ENCODE measurements at places on chromosomes 1 and 21.

GRCh38 chr1:154095456-154096060 lies 59.3 kb downstream of the NUP210L start:
- no peak overlapping the region for H3K27ac ChIP-seq
- H3K36me3 ChIP-seq = no peaks in the 10 kb centered on the region
- DNase-seq = no peak
- H3K4me1 ChIP-seq = no peaks in the 10 kb centered on the region
- H3K27me3 ChIP-seq = no peaks in the 10 kb centered on the region
- no peak overlapping the region for H3K4me3 ChIP-seq

DNA sequence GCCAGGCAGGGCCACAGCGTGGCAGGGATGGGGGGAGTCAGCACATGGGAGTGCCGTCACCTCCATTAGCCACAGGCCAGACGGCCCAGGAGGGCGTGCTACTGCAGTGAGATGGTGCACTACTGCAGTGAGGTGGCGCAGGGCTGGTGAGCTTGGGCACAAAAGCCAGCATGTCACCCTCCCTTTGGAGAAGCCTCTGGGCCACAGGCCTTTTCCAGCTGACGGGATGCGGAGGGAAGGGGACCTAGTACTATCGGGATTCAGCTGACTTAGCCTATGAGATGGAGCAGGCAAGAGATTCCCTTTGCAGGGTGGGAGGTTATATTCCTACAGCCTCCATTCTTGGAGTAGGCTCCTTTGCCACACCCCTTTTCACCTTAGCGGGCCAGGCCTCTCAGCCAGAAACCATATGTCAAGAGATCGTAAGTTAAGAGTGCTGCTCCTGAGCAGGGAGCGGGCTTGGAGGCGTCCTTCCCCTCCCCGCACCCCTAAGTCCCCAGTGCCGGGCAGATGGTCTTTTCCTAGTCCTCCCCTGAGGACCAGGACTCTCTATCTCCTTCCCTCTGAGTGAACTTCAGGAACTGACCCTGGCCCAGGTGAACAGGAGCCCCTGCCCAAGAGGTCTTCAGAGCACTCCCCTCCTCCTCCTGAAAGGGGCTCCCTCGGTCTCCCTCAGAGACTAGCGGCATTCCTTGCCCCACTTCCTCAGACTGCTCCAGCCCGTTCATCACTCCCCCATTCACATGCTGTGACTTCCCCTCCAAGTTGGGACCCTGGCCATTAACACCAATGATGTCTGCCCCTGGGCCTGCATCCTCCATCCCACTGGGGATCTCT lies 8.2 kb downstream of the NES start:
- no peak for DNase-seq
- H3K36me3 ChIP-seq = no peaks in the 10 kb centered on the region

- no peaks in the 10 kb centered on the region for H3K36me3 ChIP-seq
- peaks cover 6% of the 10 kb centered on the region for H3K4me1 ChIP-seq
- peaks cover 7% of the 10 kb centered on the region for H3K27me3 ChIP-seq
- no peak overlapping the region for H3K27ac ChIP-seq
- no peak overlapping the region for H3K4me3 ChIP-seq
- no peak for DNase-seq
These were observed 139.8 kb upstream of the SPATA6 start for GRCh38 chr1:48611841-48612240.

- no peak for DNase-seq
- H3K27ac ChIP-seq = no peak overlapping the region
- no peaks in the 10 kb centered on the region for H3K36me3 ChIP-seq
- peaks cover 5% of the 10 kb centered on the region for H3K4me1 ChIP-seq
- no peaks in the 10 kb centered on the region for H3K27me3 ChIP-seq
- H3K4me3 ChIP-seq = no peak overlapping the region
These were observed 4.5 kb downstream of the TMCC2 start for GRCh38 chr1:205232127-205232820.

- peaks cover 30% of the 10 kb centered on the region for H3K4me1 ChIP-seq
- no peak overlapping the region for H3K27ac ChIP-seq
- no peaks in the 10 kb centered on the region for H3K36me3 ChIP-seq
- H3K4me3 ChIP-seq = no peak overlapping the region
- DNase-seq = no peak
- no peaks in the 10 kb centered on the region for H3K27me3 ChIP-seq
These were observed 1.8 kb downstream of the OBSCN start for GRCh38 chr1:228209657-228210056.

- H3K27me3 ChIP-seq = no peaks in the 10 kb centered on the region
- no peaks in the 10 kb centered on the region for H3K36me3 ChIP-seq
- DNase-seq = peak; percentile 70
- H3K4me1 ChIP-seq = peaks cover 59% of the 10 kb centered on the region
- no peak overlapping the region for H3K4me3 ChIP-seq
- H3K27ac ChIP-seq = peak overlapping the region; percentile 61
These were observed 55.8 kb downstream of the SLC45A1 start for GRCh38 chr1:8373581-8374241.

GRCh38 chr1:3115275-3116149 lies 46.5 kb downstream of the PRDM16 start:
- peak; percentile 38 for DNase-seq
- H3K4me1 ChIP-seq = peaks cover 7% of the 10 kb centered on the region
- H3K36me3 ChIP-seq = no peaks in the 10 kb centered on the region
- H3K4me3 ChIP-seq = no peak overlapping the region
- no peak overlapping the region for H3K27ac ChIP-seq

- H3K4me1 ChIP-seq = no peaks in the 10 kb centered on the region
- H3K36me3 ChIP-seq = no peaks in the 10 kb centered on the region
- DNase-seq = no peak
- no peak overlapping the region for H3K27ac ChIP-seq
These were observed 45.9 kb downstream of the SYT14 start for GRCh38 chr1:209983953-209984352.

DNA sequence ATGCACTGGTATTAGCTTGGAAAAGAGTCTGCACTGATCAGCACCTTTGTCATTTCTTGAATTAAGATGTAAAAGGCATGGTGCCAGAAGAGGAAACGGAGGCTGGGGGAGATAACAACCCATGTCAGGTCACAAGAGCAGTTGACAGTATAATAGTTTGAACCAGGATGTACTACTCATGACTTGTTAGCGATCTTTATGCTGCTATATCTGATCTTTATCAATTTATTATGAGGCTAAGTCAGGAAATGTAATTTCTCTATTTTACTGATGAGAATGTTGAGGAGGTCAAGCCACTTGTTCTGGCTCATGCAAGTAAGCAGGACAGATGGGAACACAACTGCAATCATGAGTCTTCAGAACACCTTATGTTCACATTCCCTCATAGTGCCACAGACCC lies 41.4 kb downstream of the RGS5 start:
- H3K4me3 ChIP-seq = no peak overlapping the region
- H3K27me3 ChIP-seq = no peaks in the 10 kb centered on the region
- H3K36me3 ChIP-seq = no peaks in the 10 kb centered on the region
- DNase-seq = no peak
- no peaks in the 10 kb centered on the region for H3K4me1 ChIP-seq
- no peak overlapping the region for H3K27ac ChIP-seq

DNA sequence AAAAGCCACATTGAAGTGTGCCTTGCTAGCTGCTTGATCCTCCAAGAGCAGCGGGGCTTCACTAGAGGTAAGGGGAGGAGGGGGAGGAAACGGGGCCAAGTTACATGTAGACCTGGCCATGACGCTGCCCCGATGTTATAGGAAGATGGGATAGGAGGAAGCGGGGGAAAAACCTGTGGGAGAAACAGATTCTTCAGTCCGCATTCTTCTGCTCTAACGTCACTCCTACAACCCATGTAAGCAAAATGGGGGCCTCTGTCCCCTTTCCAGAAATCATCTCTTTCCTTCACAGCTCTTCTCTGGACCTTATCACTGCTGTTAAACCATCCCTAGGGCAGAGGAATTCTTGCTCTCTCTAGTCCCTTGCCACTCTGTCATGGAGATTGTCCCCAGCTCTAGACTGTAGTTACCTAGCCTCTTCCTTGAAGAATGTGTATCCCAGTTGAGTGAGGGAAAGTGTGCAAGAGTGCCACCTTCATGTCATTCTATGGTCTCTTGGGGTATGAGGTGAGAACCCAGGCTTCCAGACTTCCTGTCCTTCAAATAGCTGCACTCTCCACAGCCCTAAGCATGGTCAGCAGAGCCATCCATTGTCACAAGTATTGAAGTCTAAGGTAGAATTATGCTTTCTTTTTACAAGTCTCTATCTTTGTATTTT lies 11.4 kb downstream of the PLEKHO1 start:
- H3K4me3 ChIP-seq = no peak overlapping the region
- H3K27me3 ChIP-seq = no peaks in the 10 kb centered on the region
- DNase-seq = no peak
- peak overlapping the region; percentile 95 for H3K27ac ChIP-seq

- no peak overlapping the region for H3K4me3 ChIP-seq
- H3K36me3 ChIP-seq = no peaks in the 10 kb centered on the region
- no peak overlapping the region for H3K27ac ChIP-seq
- no peak for DNase-seq
These were observed 28.2 kb upstream of the SLC30A1 start for GRCh38 chr1:211606914-211607753.

DNA sequence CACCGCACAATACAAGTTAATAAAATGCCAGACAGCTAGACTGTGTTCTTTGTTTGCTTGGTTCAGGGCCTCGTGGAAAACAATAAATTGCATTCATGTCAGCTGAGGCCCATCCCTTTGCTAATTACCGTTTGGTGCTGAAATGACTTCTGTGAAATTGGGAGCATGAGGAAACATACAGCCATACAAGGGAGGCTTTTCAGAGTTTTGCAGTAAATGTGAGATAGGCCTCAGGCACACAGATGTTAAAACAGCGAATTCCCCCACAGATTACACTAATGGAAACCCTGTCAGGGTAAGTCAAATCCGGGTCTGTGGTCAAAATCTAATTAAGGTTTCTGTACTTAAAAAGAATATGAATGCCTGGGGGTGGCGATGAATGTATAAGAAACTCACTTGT lies 173.5 kb upstream of the LMO4 start:
- H3K4me3 ChIP-seq = no peak overlapping the region
- H3K27me3 ChIP-seq = no peaks in the 10 kb centered on the region
- H3K27ac ChIP-seq = no peak overlapping the region
- DNase-seq = no peak
- no peaks in the 10 kb centered on the region for H3K36me3 ChIP-seq

GRCh38 chr1:226875641-226876295 lies 5.4 kb downstream of the PSEN2 start:
- no peaks in the 10 kb centered on the region for H3K27me3 ChIP-seq
- DNase-seq = peak; percentile 78
- H3K4me1 ChIP-seq = peaks cover 13% of the 10 kb centered on the region
- no peaks in the 10 kb centered on the region for H3K36me3 ChIP-seq
- H3K27ac ChIP-seq = peak overlapping the region; percentile 21

GRCh38 chr21:34997294-34997693 lies 51.8 kb downstream of the RUNX1 start:
- no peak for DNase-seq
- H3K36me3 ChIP-seq = no peaks in the 10 kb centered on the region
- H3K4me1 ChIP-seq = no peaks in the 10 kb centered on the region
- no peak overlapping the region for H3K27ac ChIP-seq
- no peak overlapping the region for H3K4me3 ChIP-seq

- H3K36me3 ChIP-seq = no peaks in the 10 kb centered on the region
- peak; percentile 91 for DNase-seq
- H3K27ac ChIP-seq = peak overlapping the region; percentile 96
- H3K27me3 ChIP-seq = no peaks in the 10 kb centered on the region
These were observed 38.2 kb downstream of the BCL9 start for GRCh38 chr1:147579532-147579931.

- no peak for DNase-seq
- H3K4me3 ChIP-seq = no peak overlapping the region
- no peaks in the 10 kb centered on the region for H3K36me3 ChIP-seq
- no peaks in the 10 kb centered on the region for H3K4me1 ChIP-seq
- no peaks in the 10 kb centered on the region for H3K27me3 ChIP-seq
These were observed 16.2 kb upstream of the LIN9 start for GRCh38 chr1:226325178-226325577.

- H3K4me3 ChIP-seq = no peak overlapping the region
- H3K36me3 ChIP-seq = no peaks in the 10 kb centered on the region
- no peaks in the 10 kb centered on the region for H3K4me1 ChIP-seq
- DNase-seq = no peak
These were observed 19.7 kb downstream of the COG2 start for GRCh38 chr1:230661976-230662375.

GRCh38 chr21:44874497-44875315 lies 1.2 kb upstream of the PTTG1IP start:
- H3K27me3 ChIP-seq = no peaks in the 10 kb centered on the region
- H3K4me1 ChIP-seq = peaks cover 14% of the 10 kb centered on the region
- H3K36me3 ChIP-seq = no peaks in the 10 kb centered on the region
- peak overlapping the region; percentile 89 for H3K27ac ChIP-seq

GRCh38 chr1:55400508-55400907 lies 185.3 kb upstream of the USP24 start:
- no peaks in the 10 kb centered on the region for H3K36me3 ChIP-seq
- H3K4me1 ChIP-seq = peaks cover 6% of the 10 kb centered on the region
- peak; percentile 33 for DNase-seq
- H3K4me3 ChIP-seq = no peak overlapping the region
- no peaks in the 10 kb centered on the region for H3K27me3 ChIP-seq
- H3K27ac ChIP-seq = peak overlapping the region; percentile 87

- H3K36me3 ChIP-seq = no peaks in the 10 kb centered on the region
- no peaks in the 10 kb centered on the region for H3K27me3 ChIP-seq
- peak overlapping the region; percentile 88 for H3K27ac ChIP-seq
- no peak for DNase-seq
- H3K4me1 ChIP-seq = no peaks in the 10 kb centered on the region
These were observed 1.5 kb downstream of the STX6 start for GRCh38 chr1:181021159-181021558.

DNA sequence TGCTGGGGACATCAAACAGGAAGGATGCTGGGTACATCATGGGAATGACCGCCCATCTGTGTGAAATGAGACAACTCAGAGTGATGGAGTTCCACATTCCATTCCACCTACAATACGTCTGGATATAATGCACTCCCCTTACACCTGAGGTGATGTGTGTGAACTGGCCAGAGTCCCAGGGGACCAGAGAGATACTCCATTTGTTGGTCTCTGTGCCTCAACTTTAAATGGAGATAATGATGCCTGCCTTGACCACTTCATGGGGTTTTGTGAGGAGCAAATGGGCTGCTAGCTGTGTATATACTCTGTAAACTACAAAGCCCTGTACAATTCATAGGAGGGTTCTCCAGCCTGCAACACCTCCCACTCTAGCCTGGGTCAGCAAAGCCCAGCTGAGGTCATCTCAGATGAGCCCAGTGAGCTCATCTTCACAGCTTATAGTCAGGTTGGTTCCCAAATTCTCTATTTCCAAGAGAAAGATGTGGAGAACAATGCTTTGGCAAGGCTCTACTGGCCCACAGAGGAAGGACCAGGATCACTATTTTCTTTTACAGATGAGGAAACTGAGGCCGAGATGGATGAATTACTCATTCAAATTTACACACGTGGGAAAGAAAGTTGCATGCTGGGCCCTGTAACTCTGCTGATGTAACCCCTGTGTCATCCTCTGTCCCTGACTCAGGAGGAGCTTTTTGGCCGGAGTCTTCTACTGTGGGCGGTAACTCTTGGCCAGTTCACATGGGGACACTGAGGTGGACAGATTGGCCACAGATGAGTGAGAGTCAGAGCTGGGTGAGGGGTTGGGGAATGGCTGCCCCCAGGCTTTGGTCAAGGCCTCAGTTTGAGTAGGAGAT lies 105.6 kb upstream of the GCLM start:
- no peak overlapping the region for H3K27ac ChIP-seq
- H3K27me3 ChIP-seq = no peaks in the 10 kb centered on the region
- H3K4me3 ChIP-seq = no peak overlapping the region
- no peaks in the 10 kb centered on the region for H3K36me3 ChIP-seq

- H3K36me3 ChIP-seq = no peaks in the 10 kb centered on the region
- H3K4me3 ChIP-seq = no peak overlapping the region
- no peaks in the 10 kb centered on the region for H3K27me3 ChIP-seq
- peaks cover 14% of the 10 kb centered on the region for H3K4me1 ChIP-seq
- H3K27ac ChIP-seq = no peak overlapping the region
These were observed 1.6 kb downstream of the ITLN2 start for GRCh38 chr1:160953030-160953429.

GRCh38 chr1:221069178-221069903 lies 190.1 kb downstream of the HLX start:
- no peak overlapping the region for H3K4me3 ChIP-seq
- H3K4me1 ChIP-seq = no peaks in the 10 kb centered on the region
- no peak overlapping the region for H3K27ac ChIP-seq
- DNase-seq = no peak
- H3K27me3 ChIP-seq = no peaks in the 10 kb centered on the region

Measured in hepatocyte (in vitro differentiated cells).